ENCODE measurements at places on chromosomes 2 and 18. TPM values are rescaled to one million over a fixed set of nuclear protein-coding genes. Genes with fewer than 3 reads are reported as not detected.

The ZNF24 gene
- total RNA-seq = 55.2 TPM

The GATA6 gene
- total RNA-seq = not detected

The CRACDL gene
- total RNA-seq = 0.18 TPM

The KLHL14 gene
- not detected for total RNA-seq

The SCG2 gene
- not detected for total RNA-seq

The RFTN2 gene
- total RNA-seq = not detected

The CRYGD gene
- not detected for total RNA-seq

The WDR7 gene
- total RNA-seq = 29.1 TPM

The TMEM37 gene
- not detected for total RNA-seq

The RAD51AP2 gene
- not detected for total RNA-seq

The MAP4K4 gene
- total RNA-seq = 71.6 TPM

All from activated CD4-positive, alpha-beta memory T cell treated with anti-CD3 and anti-CD28 coated beads, Interleukin-2, amount 10 ng/mL, durations not matched to agents 7 days and 5 days (primary cell).